ENCODE measurements at places on chromosomes 4 and X. TPM values are rescaled to one million over a fixed set of nuclear protein-coding genes. Genes with fewer than 3 reads are reported as not detected.
A peak's percentile ranks its signal among the peaks of the same experiment; 100 is the strongest.

The EDNRA gene
- total RNA-seq: 3.3 TPM

The GSX2 gene
- not detected for total RNA-seq

The KLHL34 gene
- total RNA-seq: not detected

The CENPVL1 gene
- total RNA-seq: 3.2 TPM

The SUPT20HL2 gene
- not detected for total RNA-seq

The GPR82 gene
- total RNA-seq: not detected

The STOX2 gene
- total RNA-seq: 20.9 TPM

The DMRTC1 gene
- total RNA-seq: not detected

The FGG gene
- not detected for total RNA-seq

The TMPRSS11F gene
- total RNA-seq: not detected

The GALNTL6 gene
- 0.32 TPM for total RNA-seq

The GAGE12E gene
- total RNA-seq: not detected

DNA sequence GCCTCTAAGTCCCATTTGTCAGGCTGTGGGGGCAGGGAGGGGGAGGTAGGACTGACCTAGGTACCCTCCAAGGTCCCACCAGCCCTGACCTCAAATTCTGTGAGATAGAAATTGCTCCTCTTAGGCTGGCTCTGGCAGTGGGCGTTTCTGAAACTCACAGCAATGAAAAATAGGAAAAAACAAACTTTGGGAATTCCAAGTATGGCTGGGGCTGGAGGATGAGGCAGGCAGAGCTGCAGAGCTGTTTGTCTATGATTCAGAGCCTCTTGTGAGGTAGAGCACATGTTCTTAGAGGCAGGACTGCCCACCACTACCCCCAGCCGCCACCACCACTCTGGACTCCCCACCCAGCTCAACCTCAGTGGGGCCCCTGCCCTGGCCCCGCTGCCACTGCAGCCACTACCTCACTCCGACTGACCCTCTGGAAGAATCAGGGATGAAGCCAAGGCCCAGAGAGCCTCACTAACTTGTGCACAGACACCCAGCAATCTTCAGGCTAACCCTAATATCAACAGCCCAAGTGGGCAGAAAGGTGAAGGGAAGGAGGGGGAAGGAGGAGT, 98.2 kb downstream of the PJA1 start:
- DNase-seq: peak; percentile 8

DNA sequence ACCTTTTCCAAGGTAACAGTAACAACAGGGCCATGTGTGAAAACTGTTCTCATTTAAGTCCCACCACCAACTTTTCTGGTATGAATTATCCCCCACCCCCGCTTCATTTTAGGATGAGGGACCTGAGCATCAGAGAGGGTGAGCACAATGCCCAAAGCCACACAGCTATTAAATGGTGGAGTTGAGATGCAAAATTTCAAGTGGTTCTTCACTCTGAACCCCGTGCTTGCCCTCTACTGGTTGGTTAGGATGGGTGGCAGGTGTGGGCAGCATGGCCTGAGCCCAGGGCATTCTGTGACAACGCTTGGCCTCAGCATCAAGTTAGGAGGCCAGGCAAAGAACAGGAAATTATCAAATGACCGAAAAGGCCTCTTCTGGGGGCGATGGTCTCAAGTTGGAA, 33.5 kb downstream of the MED28 start:
- no peak for DNase-seq

- no peak for DNase-seq
Measured at GRCh38 chr4:15536552-15537499, 67.1 kb downstream of the CC2D2A start.

- DNase-seq: no peak
Measured at GRCh38 chrX:151697522-151697921, 2.3 kb downstream of the PRRG3 start.

- DNase-seq: no peak
Measured at GRCh38 chr4:144518181-144518895, 127.6 kb upstream of the HHIP start.

DNA sequence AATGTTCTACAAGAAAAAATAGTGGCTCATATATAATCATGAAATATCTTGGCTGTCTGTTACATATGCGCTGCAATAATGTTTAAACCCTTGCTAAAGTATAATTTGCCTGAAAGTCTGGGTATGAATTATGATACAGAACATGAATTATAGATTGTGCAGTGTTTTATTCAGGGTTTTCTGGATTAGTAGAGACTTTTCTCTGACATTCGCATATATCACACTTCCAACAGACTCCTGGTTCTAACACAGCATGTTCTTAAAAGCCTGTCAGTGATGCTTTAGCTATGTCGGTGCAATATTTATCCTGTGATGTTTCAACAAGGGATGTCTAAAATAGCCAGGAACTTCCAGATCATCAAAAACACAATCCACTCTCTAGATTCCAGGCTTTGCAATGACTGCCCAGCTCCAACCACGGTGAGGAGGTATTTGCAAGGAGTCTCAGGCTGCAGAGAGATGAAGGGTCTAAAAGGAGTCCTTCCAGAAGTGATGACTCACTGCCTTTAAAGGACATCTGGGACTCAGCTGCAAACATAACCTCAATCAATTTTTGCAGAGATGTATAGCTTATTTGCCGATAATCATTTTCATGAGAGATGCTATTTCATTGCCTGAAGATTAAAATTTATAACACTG, 69.4 kb downstream of the RWDD4 start:
- no peak for DNase-seq

GRCh38 chr4:139177049-139177868, at the start of gene ELF2:
Gene ELF2, minus strand, starts transcription at chr4:139177218. Its CDS starts 39,517 bp downstream, at chr4:139137701.
- peak; percentile 87 for DNase-seq

GRCh38 chr4:16830081-16830480, 68.4 kb downstream of the LDB2 start:
- no peak for DNase-seq

DNA sequence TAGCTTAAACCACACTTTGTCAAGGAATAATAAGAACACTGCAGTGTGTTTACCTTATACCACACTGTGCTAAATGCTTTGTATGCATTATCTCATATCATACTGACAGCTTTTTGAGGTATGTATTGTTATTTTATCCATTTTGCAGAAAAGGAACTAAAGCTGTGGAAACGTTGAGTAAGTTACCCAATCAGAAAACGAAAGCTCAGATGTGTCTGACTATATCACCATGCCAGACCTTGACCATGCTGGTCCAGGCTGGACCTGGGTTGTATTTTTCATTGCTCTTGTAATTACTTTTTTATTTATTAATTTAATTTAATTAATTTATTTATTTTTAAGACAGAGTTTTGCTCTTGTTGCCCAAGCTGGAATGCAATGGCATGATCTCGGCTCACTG, 2.1 kb downstream of the HSD17B11 start:
- DNase-seq: no peak

DNA sequence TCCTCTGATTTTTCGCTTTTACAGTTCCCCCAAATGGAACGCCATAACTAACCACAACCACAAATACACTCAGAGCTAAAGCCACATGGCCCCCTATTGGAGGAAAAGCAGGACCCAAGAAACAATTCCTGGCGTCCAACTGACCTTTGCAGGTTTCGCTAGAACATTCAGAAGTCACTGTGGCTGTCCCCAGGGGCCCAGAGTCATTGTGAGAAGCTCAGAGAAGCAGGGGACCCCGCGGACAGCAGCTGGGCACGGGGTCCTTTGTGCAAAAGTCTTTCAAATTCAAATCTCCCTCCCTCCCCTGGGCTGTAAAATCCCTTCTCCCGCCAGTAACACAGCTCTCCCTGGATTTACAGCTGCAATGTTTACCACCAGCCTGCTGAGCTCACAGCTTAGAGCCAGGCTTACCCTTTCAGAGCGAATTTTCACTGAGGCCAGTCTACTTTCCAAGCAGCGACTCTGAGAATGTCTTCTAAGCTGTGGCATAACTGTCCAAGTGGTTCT, 214.8 kb downstream of the CRLF2 start:
- peak; percentile 64 for DNase-seq

- DNase-seq: no peak
Measured at GRCh38 chr4:122827258-122827878, 737 bp downstream of the FGF2 start.

GRCh38 chrX:107574054-107574683, 54.1 kb upstream of the PRPS1 start:
- DNase-seq: no peak

GRCh38 chr4:131302108-131302507, 1847.0 kb upstream of the PCDH10 start:
- peak; percentile 3 for DNase-seq

- no peak for DNase-seq
Measured at GRCh38 chr4:89657931-89658700, 178.8 kb downstream of the SNCA start.

DNA sequence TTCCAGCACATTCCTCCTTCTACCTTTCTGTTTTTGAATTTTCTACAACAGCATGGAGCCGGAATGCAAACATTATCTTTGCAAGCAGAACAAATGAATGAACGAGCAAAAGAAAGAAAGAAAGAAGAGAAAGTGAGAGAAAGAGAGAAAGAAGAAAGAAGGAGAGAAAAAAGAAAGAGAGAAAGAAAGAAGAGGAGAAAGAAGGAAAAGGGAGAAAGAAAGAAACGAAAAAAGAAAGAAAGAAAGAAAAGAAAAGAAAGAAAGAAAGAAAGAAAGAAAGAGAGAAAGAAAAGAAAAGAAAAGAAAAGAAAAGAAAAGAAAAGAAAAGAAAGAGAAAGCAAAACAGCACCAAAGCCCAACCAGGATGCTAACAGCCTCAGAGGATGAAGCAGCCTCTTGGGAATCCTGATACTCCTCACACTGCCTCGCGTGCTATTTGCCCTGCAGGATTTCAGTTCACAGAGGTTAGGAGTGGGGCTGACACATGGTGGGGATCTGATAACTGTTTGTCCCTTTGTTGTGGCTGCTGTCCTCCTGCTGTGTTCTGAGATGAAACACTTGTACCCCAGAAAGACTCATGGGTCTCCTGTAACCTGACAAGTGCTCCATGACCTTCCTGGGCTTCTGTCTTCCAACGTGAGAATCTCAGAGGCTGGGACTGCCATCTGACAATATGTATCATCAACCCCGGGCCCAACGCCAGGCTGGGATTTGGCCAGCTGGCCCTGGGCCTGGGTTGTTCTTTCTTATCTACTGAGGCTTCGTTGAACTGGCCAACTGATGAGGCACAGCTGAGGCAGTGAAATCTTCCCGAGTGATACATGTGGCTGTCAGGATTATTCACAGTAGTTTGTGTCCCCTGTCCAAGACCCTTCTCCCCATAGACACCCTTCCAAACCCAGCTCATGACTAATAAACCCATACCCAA, 61.0 kb downstream of the SEPSECS start:
- no peak for DNase-seq

- DNase-seq: no peak
Measured at GRCh38 chr4:148205476-148205875, 236.7 kb downstream of the NR3C2 start.

- DNase-seq: no peak
Measured at GRCh38 chr4:15425520-15425919, 2.3 kb upstream of the C1QTNF7 start.

Data from H1 (cell line).